NCI-H69 (cell line): ENCODE measurements at places on chromosomes 2 and 18.

DNA sequence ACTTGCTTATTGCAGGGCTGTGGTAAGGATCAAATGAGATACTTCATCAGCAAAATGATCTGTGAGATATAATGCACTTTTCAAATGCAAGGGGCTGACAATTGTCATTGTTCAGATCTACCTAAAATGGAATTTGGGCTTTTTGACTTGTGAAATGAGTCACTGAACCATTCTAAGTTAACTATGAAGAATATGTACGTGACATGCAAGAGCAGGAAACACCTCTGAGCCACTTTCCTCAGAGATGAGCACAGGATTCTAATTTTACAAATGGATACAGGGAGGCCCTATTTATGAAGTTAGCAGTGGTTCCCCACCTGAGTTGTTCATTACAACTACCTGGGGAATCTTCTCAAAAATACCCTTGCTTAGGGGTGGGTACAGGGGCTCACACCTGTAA is 26.7 kb downstream of the CTLA4 start:
- DNase-seq, result no peak

- DNase-seq, result peak; percentile 45
Observed at GRCh38 chr18:49698525-49699025, 114.8 kb downstream of the ACAA2 start.

DNA sequence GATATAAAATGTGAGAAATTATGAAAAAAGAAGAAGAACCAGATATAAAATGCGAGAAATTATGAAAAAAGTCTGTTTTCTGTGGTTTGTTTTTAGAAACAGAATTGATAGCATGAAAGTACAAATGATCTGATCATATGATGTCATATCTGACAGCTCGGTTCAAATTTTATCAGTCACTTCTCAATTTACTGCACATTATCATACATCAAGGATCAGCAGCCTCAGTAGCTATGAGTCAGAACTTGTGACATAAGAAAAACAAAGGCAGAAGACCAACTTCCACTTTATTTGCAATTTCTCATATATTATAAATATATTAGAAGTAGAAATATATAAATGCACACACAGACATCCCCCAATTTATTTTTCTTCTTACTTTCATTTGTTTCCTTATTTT is 634.0 kb downstream of the LRP1B start:
- DNase-seq, result no peak

GRCh38 chr2:238174701-238175100 is 15.9 kb downstream of the ERFE start:
- DNase-seq, result no peak

GRCh38 chr2:180077295-180077906 is 70.3 kb upstream of the CWC22 start:
- peak; percentile 15 for DNase-seq

DNA sequence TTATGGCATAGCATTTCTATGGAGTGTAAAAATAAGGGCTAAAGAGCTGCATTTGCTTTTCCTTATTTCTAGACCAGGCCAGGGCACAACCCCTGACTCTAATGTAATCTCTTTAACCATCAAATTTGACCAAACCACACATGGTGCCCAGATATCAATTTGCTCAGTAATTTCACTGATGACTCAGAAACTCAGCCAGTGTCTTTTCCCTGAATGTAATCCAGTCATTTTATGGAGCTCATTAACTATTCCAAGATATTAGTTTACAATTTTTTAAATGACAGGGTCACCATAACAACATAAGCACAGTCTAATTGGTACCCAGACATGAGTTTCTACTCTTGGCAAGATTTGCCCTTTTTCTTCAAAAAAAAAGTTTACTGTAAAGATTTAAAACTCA is 270.8 kb upstream of the AGAP1 start:
- DNase-seq, result no peak

- peak; percentile 28 for DNase-seq
Observed at GRCh38 chr2:159098361-159098760, 129.9 kb downstream of the TANC1 start.

DNA sequence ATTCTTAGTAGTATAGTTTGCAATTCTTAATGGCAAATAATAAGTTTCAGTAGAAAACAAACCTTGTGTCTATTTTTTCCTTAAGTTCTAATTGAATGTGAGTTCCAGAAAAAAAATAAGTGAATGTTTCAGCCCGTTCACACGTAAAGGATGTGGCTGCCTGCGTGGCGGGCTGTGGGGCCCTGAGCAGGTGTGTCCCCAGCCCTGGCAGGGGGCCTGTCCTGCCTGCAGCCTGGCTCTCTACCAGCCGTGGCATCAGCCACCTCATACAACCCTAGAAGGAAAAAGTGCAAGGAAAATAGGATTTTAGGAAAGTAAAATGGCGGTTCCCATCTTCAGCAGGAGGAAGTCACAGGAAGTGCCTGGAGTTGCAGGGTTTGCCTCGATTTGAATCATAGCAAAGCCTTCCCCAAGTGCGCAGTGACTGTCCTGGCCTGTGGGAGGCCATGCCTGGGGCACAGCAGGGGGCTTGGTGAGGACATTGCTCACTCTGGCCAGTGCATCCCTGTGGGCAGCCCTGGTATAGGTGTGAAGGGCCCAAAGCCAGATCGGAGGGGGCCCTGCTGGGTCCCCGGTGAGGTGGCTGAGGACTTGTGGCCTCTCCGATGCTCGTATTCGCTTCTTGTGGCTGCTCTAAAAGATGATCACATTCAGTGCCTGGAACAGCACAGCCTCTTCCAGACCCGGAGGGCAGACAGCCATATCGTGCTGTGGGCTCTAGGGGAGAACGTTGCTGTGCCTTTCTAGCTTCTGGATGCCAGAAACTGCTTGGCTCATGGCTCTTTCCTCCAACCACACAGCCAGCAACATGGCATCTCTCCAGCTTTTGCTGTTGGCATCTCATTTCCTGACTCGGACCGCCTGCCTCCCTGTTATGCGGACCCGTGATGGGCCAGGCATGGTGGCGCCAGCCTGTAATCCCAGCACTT is 12.6 kb downstream of the DTYMK start:
- DNase-seq, result peak; percentile 3

DNA sequence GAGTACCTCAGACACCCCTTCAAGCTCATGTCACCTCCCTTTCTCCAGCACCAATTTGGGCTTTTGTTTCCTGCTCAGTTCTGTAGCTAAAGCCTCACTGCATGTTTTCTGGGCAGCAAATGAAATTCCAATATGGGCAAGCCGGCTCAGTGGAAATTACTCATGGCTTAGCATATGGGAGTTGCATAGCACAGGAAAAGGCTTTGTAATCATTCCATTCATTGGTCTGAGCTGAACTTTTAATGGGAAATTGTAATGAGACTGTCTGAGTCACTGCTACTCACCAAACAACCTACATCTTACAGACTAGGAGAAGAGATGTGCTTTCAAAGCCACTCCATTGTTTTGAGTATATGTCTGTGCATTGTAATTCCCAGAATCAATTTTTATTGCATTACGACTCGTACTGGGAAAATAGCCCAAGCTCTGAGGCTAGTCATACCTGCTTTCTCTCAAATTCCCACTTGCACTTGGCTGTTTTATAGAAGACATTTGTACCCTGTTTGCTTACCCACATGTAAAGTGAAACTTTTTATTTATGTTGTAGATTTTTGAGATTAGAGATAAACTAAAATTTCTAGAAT is 139.5 kb upstream of the LRATD1 start:
- no peak for DNase-seq
